Stomach (tissue), 19 donors: ENCODE measurements at places on chromosomes 3 and 15. TPM values are rescaled to one million over a fixed set of nuclear protein-coding genes. Genes with fewer than 3 reads are reported as not detected.

GRCh38 chr3:115469649-115470048 lies 153.7 kb upstream of the GAP43 start:
- peak; percentile 16 for DNase-seq
- H3K4me3 ChIP-seq: no peak overlapping the region
- H3K4me1 ChIP-seq: no peaks in the 10 kb centered on the region
- no peaks in the 10 kb centered on the region for H3K36me3 ChIP-seq

- H3K36me3 ChIP-seq: no peaks in the 10 kb centered on the region
- DNase-seq: peak; percentile 47
- peak overlapping the region; percentile 98 for H3K27ac ChIP-seq
- H3K27me3 ChIP-seq: no peaks in the 10 kb centered on the region
Measured at GRCh38 chr15:55289011-55289745, 435 bp downstream of the RAB27A start.

- H3K27ac ChIP-seq: no peak overlapping the region
- peaks cover 8% of the 10 kb centered on the region for H3K4me1 ChIP-seq
- H3K27me3 ChIP-seq: no peaks in the 10 kb centered on the region
- H3K4me3 ChIP-seq: no peak overlapping the region
Measured at GRCh38 chr3:46661776-46662766, 31.4 kb downstream of the ALS2CL start.

Gene ZNF717
- total RNA-seq: 21.2 TPM

DNA sequence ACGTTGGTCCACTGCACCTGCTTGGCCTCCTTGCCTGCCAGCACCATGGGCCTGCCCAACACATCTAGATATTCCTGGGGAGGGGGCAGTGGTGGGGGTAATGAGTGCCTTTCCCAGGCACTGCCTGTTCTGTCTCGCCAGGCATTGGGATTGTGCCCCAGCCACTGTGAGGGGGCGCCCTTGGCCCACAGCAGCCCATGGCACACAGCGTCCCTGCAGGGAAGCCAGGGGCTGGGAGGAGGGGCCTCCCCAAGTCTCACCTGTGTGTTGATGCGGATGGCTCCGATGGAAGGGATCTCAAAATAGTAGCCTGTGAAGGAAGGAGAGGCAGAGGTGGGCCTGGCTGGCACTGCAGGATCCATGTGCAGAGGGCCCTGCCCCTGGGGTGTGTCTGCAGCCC lies 18.7 kb upstream of the TMEM115 start:
- H3K27ac ChIP-seq: no peak overlapping the region
- no peak overlapping the region for H3K4me3 ChIP-seq
- peaks cover 6% of the 10 kb centered on the region for H3K36me3 ChIP-seq
- no peak for DNase-seq
- no peaks in the 10 kb centered on the region for H3K4me1 ChIP-seq

- H3K36me3 ChIP-seq: no peaks in the 10 kb centered on the region
- peaks cover 9% of the 10 kb centered on the region for H3K4me1 ChIP-seq
- DNase-seq: no peak
- no peak overlapping the region for H3K27ac ChIP-seq
Measured at GRCh38 chr15:50049871-50050270, 69.2 kb downstream of the ATP8B4 start.

Gene LDHAL6B
- total RNA-seq: not detected

DNA sequence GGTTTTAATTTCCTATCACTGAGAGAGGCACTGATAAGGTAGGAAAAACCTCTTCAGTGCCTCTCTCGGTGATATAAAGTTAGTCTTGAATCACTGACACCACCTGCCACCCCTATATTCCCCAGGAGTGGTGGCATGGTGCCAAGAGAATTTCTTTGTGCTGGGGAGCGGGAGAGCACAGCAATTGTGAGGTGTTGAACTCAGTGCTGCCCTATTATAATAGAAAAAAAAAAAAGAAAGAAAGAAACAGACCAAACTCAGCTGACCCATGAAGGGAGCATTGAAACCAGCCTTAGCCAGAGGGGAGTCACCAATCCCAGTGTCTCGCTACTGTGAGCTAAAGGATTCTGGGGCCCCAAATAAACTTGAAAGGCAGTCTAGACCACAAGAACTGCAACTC lies 201.4 kb upstream of the STT3B start:
- no peaks in the 10 kb centered on the region for H3K4me1 ChIP-seq
- no peak for DNase-seq
- no peaks in the 10 kb centered on the region for H3K27me3 ChIP-seq
- no peak overlapping the region for H3K4me3 ChIP-seq

- H3K27me3 ChIP-seq: no peaks in the 10 kb centered on the region
- H3K4me1 ChIP-seq: no peaks in the 10 kb centered on the region
- no peak overlapping the region for H3K27ac ChIP-seq
- no peak overlapping the region for H3K4me3 ChIP-seq
- no peaks in the 10 kb centered on the region for H3K36me3 ChIP-seq
Measured at GRCh38 chr3:139586420-139587017, 47.0 kb upstream of the RBP1 start.

Gene TRAK1
- total RNA-seq: 107 TPM

Gene GRAMD1C
- total RNA-seq: 8.4 TPM

GRCh38 chr3:50545781-50546180 lies 21.8 kb downstream of the C3orf18 start:
- no peaks in the 10 kb centered on the region for H3K27me3 ChIP-seq
- no peak for DNase-seq
- no peaks in the 10 kb centered on the region for H3K36me3 ChIP-seq
- no peaks in the 10 kb centered on the region for H3K4me1 ChIP-seq
- H3K27ac ChIP-seq: no peak overlapping the region
- no peak overlapping the region for H3K4me3 ChIP-seq

Gene ARPP21
- total RNA-seq: not detected

- H3K4me3 ChIP-seq: no peak overlapping the region
- no peaks in the 10 kb centered on the region for H3K36me3 ChIP-seq
- no peaks in the 10 kb centered on the region for H3K27me3 ChIP-seq
- H3K4me1 ChIP-seq: no peaks in the 10 kb centered on the region
Measured at GRCh38 chr3:164465172-164465571, 613.1 kb downstream of the SI start.

DNA sequence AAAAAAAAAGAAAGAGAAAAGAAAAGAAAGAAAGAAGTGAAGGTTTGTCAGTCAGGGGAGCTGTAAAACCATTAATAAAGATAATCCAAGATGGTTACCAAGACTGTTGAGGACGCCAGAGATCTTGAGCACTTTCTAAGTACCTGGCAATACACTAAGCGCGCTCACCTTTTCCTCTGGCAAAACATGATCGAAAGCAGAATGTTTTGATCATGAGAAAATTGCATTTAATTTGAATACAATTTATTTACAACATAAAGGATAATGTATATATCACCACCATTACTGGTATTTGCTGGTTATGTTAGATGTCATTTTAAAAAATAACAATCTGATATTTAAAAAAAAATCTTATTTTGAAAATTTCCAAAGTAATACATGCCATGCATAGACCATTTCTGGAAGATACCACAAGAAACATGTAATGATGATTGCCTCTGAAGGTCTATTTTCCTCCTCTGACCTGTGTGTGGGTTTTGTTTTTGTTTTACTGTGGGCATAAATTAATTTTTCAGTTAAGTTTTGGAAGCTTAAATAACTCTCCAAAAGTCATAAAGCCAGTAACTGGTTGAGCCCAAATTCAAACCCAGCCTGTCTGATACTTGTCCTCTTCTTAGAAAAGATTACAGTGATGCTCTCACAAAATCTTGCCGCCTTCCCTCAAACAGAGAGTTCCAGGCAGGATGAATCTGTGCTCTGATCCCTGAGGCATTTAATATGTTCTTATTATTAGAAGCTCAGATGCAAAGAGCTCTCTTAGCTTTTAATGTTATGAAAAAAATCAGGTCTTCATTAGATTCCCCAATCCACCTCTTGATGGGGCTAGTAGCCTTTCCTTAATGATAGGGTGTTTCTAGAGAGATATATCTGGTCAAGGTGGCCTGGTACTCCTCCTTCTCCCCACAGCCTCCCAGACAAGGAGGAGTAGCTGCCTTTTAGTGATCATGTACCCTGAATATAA lies 2.0 kb downstream of the B2M start:
- no peak for DNase-seq
- H3K36me3 ChIP-seq: peaks cover 41% of the 10 kb centered on the region
- peak overlapping the region; percentile 70 for H3K4me3 ChIP-seq
- no peaks in the 10 kb centered on the region for H3K27me3 ChIP-seq

Gene SH2D7
- not detected for total RNA-seq

DNA sequence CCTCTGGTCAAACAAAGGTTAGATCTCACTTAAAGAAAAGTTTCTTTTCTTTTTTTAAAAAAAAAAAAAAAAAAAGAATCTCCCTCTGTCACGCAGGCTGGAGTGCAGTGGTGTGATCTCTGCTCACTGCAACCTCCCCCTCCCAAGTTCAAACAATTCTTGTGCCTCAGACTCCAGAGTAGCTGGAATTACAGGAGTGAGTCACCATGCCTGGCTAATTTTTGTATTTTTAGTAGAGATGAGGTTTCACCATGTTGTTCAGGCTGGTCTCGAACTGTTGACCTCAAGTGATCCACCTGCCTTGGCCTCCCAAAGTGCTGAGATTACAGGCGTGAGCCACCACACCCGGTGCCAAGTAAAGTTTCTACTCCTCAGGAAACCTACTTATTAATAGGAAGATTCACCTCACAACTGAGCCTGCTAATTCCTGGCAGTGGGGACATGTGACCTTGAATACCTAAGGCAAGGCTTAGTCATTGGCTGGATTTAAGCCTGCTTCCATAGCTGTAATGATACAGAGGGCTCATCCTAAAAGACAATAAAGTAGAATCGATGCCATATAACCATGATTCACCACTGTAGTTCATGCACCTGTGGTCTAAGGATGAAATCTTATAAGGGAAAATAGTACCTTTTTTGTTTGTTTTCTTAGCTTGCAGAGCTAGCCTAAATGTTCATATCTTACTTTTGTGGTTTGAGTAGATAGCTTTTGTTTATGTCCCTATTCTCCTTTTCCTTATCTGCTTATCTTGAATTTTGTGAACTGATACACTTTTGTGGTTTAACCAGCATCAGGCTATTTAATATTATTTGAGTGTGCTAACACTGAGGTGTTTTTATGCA lies 24.8 kb upstream of the RBMS3 start:
- no peak overlapping the region for H3K4me3 ChIP-seq
- H3K36me3 ChIP-seq: no peaks in the 10 kb centered on the region
- no peak for DNase-seq

Gene SNX22
- total RNA-seq: not detected

- H3K27me3 ChIP-seq: peaks cover 33% of the 10 kb centered on the region
- H3K36me3 ChIP-seq: no peaks in the 10 kb centered on the region
- no peak overlapping the region for H3K27ac ChIP-seq
Measured at GRCh38 chr3:10470120-10471053, 35.0 kb downstream of the ATP2B2 start.

GRCh38 chr3:101685870-101686307 lies 629 bp downstream of the RPL24 start:
- no peaks in the 10 kb centered on the region for H3K27me3 ChIP-seq
- H3K4me3 ChIP-seq: peak overlapping the region; percentile 75
- DNase-seq: no peak
- peak overlapping the region; percentile 95 for H3K27ac ChIP-seq
- H3K4me1 ChIP-seq: peaks cover 32% of the 10 kb centered on the region
- peaks cover 45% of the 10 kb centered on the region for H3K36me3 ChIP-seq

- DNase-seq: no peak
- no peaks in the 10 kb centered on the region for H3K27me3 ChIP-seq
- H3K36me3 ChIP-seq: no peaks in the 10 kb centered on the region
- no peak overlapping the region for H3K4me3 ChIP-seq
Measured at GRCh38 chr3:157051055-157051454, 108.9 kb downstream of the CCNL1 start.

DNA sequence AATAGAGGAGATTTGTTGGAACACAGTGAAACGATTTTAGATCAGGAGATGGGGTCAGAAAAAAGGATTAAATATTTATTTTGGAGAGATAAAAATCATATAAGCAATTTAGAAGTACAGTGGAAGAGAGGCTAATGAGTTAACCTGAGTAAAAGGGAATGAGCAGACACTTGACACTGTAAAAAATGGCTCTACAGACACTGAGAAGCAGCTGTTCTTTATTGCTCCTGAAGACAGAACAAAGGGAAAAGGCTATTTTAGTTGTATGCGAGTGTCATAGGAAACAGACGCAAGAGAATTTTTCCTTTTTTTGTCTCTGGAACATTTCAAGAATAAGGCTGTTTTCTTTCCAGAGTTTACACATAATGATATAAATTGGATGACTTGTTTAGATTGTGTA lies 34.3 kb downstream of the ASTE1 start:
- no peak for DNase-seq
- no peaks in the 10 kb centered on the region for H3K27me3 ChIP-seq
- H3K4me3 ChIP-seq: no peak overlapping the region
- H3K27ac ChIP-seq: no peak overlapping the region
- peaks cover 7% of the 10 kb centered on the region for H3K36me3 ChIP-seq

- H3K4me1 ChIP-seq: no peaks in the 10 kb centered on the region
- peaks cover 35% of the 10 kb centered on the region for H3K36me3 ChIP-seq
- no peaks in the 10 kb centered on the region for H3K27me3 ChIP-seq
Measured at GRCh38 chr3:160376681-160377080, 22.3 kb downstream of the IFT80 start.

GRCh38 chr3:71273453-71273852 lies 310.1 kb downstream of the FOXP1 start:
- H3K4me1 ChIP-seq: peaks cover 21% of the 10 kb centered on the region
- H3K4me3 ChIP-seq: no peak overlapping the region
- no peaks in the 10 kb centered on the region for H3K27me3 ChIP-seq

- H3K4me1 ChIP-seq: no peaks in the 10 kb centered on the region
- no peaks in the 10 kb centered on the region for H3K27me3 ChIP-seq
- DNase-seq: no peak
- H3K36me3 ChIP-seq: no peaks in the 10 kb centered on the region
- no peak overlapping the region for H3K4me3 ChIP-seq
Measured at GRCh38 chr3:89923921-89924610, 816.6 kb downstream of the EPHA3 start.

Gene CKMT1B
- 54.8 TPM for total RNA-seq

Gene CAPN3
- total RNA-seq: 13.9 TPM

DNA sequence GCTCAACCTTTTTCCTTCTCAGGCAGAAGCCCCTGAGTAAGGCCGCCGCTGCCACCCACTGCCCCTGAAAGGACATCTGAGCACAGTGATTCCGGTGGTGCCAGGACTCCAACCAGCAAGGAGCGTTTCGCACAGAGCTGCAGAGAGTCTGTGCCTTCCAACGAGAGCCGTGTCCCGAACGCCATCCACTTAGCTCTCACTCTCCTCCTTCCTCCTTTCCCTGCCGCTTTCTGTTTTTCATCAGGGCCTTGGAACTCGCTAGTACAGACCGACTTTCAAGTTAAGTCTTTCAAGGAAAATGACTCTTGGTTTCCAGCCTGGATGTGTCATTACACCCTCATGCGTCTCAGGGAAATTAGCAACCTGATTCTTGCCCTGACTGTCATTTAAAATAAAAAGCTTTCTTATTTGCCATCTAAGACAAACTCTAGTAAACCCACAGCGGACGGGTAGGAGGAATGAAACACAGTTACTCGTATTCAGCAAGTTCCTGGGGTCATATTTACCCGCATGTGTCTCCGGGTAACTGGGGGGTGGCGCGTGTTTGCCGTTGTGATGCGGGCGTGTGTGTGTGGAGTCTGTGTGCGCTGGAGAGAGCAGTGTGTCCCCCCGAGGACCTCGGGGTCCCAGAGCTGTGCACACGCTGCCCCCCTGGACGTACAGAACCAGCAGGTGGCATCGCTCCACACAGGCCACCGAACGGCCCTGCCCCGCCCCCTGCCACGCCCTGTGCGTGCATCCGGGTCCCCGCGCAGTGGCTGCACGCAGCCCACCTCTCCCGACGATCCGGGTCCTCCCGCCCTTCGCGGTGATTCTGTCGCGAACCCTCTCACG lies 30.4 kb upstream of the ALDH1A3 start:
- peak overlapping the region; percentile 59 for H3K4me3 ChIP-seq
- peaks cover 15% of the 10 kb centered on the region for H3K4me1 ChIP-seq
- H3K27me3 ChIP-seq: peaks cover 19% of the 10 kb centered on the region
- no peaks in the 10 kb centered on the region for H3K36me3 ChIP-seq
